ENCODE measurements at places on chromosomes 1 and 21.

GRCh38 chr1:10787286-10787685, 9.2 kb downstream of the CASZ1 start:
- H3K27me3 ChIP-seq: no peaks in the 10 kb centered on the region
- DNase-seq: no peak
- no peak overlapping the region for H3K27ac ChIP-seq
- peaks cover 5% of the 10 kb centered on the region for H3K4me1 ChIP-seq

DNA sequence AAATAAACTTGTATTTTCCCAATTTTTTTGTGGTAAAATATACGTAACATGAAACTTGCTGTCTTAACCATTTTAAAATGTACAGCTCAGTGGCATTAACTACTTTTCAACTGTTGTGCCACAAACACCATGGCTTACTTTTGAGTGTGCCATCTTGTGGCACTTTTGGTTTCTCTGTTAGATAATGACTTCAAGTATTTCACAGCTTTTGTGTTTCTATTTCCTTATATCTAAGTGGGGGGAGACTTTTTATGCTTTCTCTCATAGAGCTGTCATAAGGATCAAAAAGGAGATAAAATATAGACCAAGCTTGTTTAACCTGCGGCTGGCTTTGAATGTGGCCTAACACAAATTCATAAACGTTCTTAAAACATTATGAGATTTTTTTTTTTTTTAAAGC, 44.3 kb downstream of the CDC14A start:
- no peak overlapping the region for H3K4me3 ChIP-seq
- DNase-seq: no peak
- no peaks in the 10 kb centered on the region for H3K4me1 ChIP-seq
- no peak overlapping the region for H3K27ac ChIP-seq
- no peaks in the 10 kb centered on the region for H3K36me3 ChIP-seq

DNA sequence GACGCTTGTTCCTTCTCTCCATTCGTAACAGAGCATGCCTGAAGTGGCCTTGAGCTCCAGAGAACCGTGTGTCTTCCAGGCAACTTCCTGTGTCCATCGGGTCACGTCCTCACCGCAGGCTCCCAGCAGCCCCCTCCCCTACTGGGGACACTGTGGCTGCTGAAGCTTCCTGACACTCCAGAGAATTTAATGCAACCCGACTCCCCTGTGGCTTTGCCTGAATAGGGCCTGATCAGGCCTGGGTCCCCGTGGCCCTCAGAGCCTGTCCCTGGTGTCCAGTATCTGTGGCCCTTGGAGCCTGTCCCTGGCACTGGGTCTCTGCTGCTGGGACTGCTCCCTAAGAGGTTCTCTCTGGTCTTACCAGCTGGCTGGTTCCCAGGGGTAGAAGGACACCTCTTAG, 219.7 kb upstream of the VAMP3 start:
- H3K27me3 ChIP-seq: no peaks in the 10 kb centered on the region
- no peak overlapping the region for H3K27ac ChIP-seq
- no peaks in the 10 kb centered on the region for H3K36me3 ChIP-seq
- no peak for DNase-seq
- no peak overlapping the region for H3K4me3 ChIP-seq
- H3K4me1 ChIP-seq: peaks cover 9% of the 10 kb centered on the region

DNA sequence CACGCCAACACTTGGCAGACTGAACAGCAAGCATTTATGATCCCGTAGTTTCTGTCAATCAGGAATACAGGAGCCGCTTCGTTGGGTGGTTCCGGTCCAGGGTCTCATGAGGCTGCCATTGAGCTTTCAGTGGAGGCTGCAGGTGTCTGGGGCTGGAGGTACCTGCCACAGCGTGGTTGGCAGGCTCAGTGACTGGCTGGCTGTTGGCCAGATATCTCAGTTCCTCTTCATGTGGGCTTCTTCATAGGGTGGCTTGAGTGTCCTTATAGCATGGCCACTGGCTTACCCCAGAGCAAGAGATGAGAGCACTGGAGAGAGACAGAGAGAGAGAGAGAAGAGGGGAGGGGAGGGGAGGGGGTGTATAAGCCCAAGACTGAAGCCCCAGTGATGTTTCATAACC, 29.3 kb downstream of the PIK3CD start:
- no peak overlapping the region for H3K27ac ChIP-seq
- H3K27me3 ChIP-seq: no peaks in the 10 kb centered on the region
- no peak for DNase-seq
- no peak overlapping the region for H3K4me3 ChIP-seq
- no peaks in the 10 kb centered on the region for H3K36me3 ChIP-seq
- no peaks in the 10 kb centered on the region for H3K4me1 ChIP-seq

DNA sequence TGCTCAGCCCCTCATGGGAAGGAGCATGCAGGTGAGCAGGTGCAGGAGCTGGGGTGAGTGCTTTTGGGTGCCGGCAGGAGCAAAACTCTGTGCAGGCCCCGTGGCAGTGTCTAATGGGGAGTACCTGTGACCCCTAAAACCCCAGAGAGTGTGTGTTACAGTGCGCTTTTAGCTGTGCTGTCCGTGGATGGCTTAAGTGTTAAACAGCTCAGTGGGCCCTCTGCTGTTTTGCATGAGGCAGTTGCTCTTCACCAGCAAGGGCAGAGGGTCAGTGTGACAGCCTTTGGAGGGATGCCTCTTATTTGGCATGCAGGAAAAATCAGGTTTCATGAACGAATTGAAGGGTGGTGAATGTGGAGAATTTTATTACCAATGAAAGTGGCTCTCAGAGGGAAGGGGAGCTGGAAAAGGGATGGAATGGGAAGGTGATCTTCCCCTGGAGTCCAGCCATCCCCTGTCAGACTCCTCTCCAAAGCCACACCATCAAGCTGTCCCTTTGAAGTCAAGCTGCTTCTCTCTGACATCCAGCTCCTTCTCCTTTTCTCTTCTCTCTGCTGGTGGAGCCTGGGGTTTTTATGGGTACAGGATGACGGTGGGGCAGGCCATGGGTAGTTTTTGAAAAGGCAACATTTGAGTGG, 17.0 kb upstream of the ALG14 start:
- no peaks in the 10 kb centered on the region for H3K36me3 ChIP-seq
- DNase-seq: no peak
- H3K4me3 ChIP-seq: no peak overlapping the region
- H3K27ac ChIP-seq: no peak overlapping the region
- H3K4me1 ChIP-seq: peaks cover 21% of the 10 kb centered on the region

DNA sequence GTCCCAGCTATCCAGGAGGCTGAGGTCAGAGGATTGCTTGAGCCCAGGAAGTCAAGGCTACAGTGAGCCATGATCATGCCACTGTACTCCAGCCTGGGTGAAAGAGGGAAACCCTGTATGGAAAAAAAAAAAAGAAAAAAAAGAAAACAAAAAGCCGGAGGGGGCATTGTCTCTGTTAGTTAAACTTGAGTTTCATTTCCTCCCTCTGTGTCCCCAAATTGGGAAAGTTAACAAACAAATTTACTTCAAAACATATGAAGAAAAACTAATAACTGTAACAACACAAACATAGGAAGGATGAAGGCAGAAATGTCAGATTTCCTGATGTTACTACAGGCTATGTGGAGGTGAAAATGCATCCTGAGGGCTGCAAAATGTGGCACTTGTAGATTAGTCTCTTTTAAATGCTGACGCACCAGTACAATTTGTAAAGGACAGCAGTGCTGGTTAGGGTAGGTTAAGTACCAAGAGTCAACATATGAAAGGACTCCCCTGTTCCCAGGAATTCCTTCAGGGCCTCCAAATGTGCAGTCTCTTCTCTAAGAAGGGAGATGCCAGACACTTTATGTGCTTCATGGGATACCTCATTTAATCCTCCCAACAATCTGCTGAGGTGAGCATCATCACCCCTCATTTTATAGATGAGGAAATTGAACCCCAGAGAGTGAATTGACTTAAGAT, 52.9 kb downstream of the DEGS1 start:
- no peak for DNase-seq
- no peaks in the 10 kb centered on the region for H3K27me3 ChIP-seq
- H3K36me3 ChIP-seq: peaks cover 24% of the 10 kb centered on the region
- no peaks in the 10 kb centered on the region for H3K4me1 ChIP-seq
- no peak overlapping the region for H3K27ac ChIP-seq

DNA sequence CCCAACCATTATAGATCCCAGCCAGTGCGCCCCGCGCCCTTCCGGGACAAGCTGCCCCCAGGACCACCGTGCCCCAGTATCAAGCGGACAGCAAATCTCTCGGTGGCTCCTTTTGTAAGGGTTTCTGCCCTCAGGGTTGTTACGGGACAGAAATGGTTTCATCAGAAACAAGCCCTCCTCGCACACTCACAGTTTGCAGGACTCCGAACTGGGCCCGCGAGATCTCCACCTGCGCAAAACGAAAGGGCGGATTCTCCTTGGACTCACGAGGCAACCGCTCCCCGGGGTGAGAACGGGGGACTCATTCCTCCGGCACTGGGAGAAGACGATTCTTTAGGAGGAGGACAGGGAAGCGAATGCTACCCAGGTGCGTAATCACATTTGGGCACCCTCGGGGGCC, 51.1 kb upstream of the H6PD start:
- H3K27ac ChIP-seq: no peak overlapping the region
- DNase-seq: no peak
- H3K36me3 ChIP-seq: no peaks in the 10 kb centered on the region
- H3K4me1 ChIP-seq: peaks cover 18% of the 10 kb centered on the region
- no peaks in the 10 kb centered on the region for H3K27me3 ChIP-seq

GRCh38 chr1:31696242-31696641, 7.6 kb downstream of the COL16A1 start:
- no peak overlapping the region for H3K27ac ChIP-seq
- H3K4me1 ChIP-seq: peaks cover 22% of the 10 kb centered on the region
- H3K27me3 ChIP-seq: no peaks in the 10 kb centered on the region
- DNase-seq: no peak

DNA sequence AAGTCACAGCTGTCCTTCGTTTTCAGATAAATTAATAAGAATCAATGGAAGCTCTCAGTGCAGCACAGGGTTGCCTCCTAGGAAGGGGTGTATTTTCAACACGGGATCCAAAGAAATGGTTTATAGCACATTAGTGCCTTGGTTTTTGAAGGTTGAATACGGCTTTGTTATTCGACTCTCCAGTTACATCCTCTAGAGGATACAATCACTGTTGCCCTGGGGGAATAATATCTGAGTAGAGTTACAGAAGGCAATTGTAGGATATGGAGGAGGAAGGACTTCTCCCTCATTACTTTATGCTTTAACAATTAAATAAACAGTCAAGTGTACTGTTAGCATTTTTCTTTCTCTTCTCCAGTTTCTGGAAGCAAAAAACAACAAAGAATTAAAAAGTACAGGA, 14.3 kb upstream of the ZNF326 start:
- DNase-seq: no peak
- H3K36me3 ChIP-seq: no peaks in the 10 kb centered on the region
- H3K4me1 ChIP-seq: no peaks in the 10 kb centered on the region
- H3K27me3 ChIP-seq: no peaks in the 10 kb centered on the region
- H3K27ac ChIP-seq: no peak overlapping the region
- no peak overlapping the region for H3K4me3 ChIP-seq

- no peaks in the 10 kb centered on the region for H3K36me3 ChIP-seq
- H3K4me3 ChIP-seq: no peak overlapping the region
- no peak overlapping the region for H3K27ac ChIP-seq
- no peaks in the 10 kb centered on the region for H3K27me3 ChIP-seq
- no peak for DNase-seq
These were observed 81.5 kb downstream of the STUM start for GRCh38 chr1:226629896-226630550.

DNA sequence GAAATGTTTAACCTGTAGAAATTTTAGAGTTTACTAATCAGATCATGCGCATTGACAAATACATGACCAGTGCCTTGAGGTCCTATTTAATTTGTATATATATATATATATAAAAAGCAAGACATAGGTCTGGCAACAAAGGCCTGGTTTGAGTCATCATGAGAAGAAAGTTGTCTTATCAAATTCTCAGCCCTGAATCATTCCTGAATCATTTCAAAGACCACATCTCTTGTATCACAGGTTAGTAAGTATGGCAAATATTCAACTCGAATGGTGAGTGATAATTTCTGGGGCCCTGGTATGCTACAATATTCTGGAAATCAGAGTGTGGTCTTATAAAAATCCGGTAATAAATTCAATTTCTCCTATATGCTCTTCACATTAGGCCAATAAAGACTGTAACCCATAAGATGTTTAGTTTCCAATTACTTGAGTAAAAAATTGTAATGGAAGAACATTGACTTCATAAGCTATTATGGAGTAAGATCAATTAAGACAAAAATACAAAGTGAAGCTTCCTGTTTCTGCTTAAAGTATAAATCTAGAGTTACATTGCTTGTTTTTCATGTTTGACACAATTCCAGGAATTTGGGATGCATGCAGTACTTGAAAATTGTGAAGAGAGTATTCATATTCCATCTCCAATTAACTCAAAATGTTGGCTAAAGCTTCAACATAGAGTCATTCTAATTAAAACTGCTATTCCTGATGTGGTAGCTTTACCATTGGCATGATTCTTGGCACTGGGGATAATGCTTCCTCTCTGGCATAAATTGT, 309.4 kb downstream of the BRINP3 start:
- H3K4me1 ChIP-seq: no peaks in the 10 kb centered on the region
- no peak for DNase-seq
- no peaks in the 10 kb centered on the region for H3K36me3 ChIP-seq
- no peak overlapping the region for H3K4me3 ChIP-seq
- H3K27ac ChIP-seq: no peak overlapping the region
- no peaks in the 10 kb centered on the region for H3K27me3 ChIP-seq
